ENCODE measurements at places on chromosomes 3 and 15. TPM values are rescaled to one million over a fixed set of nuclear protein-coding genes. Genes with fewer than 3 reads are reported as not detected.
A peak's percentile ranks its signal among the peaks of the same experiment; 100 is the strongest.

GHRL gene
- total RNA-seq: 3.0 TPM

TLR9 gene
- total RNA-seq: not detected

GRCh38 chr3:5251196-5251583, 63.7 kb downstream of the EDEM1 start:
- no peaks in the 10 kb centered on the region for H3K36me3 ChIP-seq
- no peaks in the 10 kb centered on the region for H3K27me3 ChIP-seq
- no peak for DNase-seq
- no peak overlapping the region for H3K27ac ChIP-seq

GRCh38 chr15:52936489-52936888, 146.4 kb upstream of the ONECUT1 start:
- no peak overlapping the region for H3K4me3 ChIP-seq
- H3K27ac ChIP-seq: no peak overlapping the region
- no peaks in the 10 kb centered on the region for H3K4me1 ChIP-seq
- no peak for DNase-seq
- peaks cover 42% of the 10 kb centered on the region for H3K27me3 ChIP-seq

- no peaks in the 10 kb centered on the region for H3K4me1 ChIP-seq
- no peak overlapping the region for H3K4me3 ChIP-seq
- no peaks in the 10 kb centered on the region for H3K27me3 ChIP-seq
Observed at GRCh38 chr15:84099181-84099580, 136.4 kb upstream of the GOLGA6L4 start.

GRCh38 chr3:15382405-15382923, 44.9 kb downstream of the METTL6 start:
- H3K36me3 ChIP-seq: no peaks in the 10 kb centered on the region
- H3K4me3 ChIP-seq: no peak overlapping the region
- H3K27ac ChIP-seq: no peak overlapping the region
- no peaks in the 10 kb centered on the region for H3K27me3 ChIP-seq

- no peaks in the 10 kb centered on the region for H3K27me3 ChIP-seq
- no peak overlapping the region for H3K4me3 ChIP-seq
- peaks cover 7% of the 10 kb centered on the region for H3K4me1 ChIP-seq
- DNase-seq: no peak
- H3K36me3 ChIP-seq: no peaks in the 10 kb centered on the region
Observed at GRCh38 chr3:189563853-189564563, 67.2 kb upstream of the TP63 start.

DNA sequence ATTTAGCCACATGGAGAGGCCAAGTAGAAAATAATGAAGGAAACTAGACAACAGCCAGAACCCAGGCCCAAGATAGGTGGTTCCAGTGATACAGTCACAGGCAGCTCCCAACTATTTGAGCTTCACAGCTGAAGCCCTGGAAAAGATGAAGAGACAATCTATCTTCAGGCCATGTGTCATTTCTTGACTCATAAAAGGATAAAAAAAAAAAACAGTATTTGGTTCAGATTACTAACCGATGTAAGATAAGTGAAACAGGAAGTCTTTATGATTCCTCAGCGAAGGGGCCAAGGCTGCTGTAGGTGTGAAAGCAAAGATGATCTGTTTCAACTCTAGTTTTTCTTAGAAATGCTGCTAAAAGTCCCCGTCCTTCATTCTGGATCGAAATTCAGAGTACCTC, 394.6 kb downstream of the ZNF385D start:
- DNase-seq: no peak
- no peak overlapping the region for H3K27ac ChIP-seq
- no peak overlapping the region for H3K4me3 ChIP-seq
- no peaks in the 10 kb centered on the region for H3K4me1 ChIP-seq
- no peaks in the 10 kb centered on the region for H3K27me3 ChIP-seq

GRCh38 chr15:80152896-80153876, at the start of gene FAH:
Gene FAH, plus strand, starts transcription at chr15:80152999. Its CDS starts 56 bp downstream, at chr15:80153055.
- H3K4me1 ChIP-seq: peaks cover 43% of the 10 kb centered on the region
- H3K27me3 ChIP-seq: no peaks in the 10 kb centered on the region
- peak within 1 kb of the TSS; percentile 65 for H3K4me3 ChIP-seq
- no peaks in the 10 kb centered on the region for H3K36me3 ChIP-seq
- H3K27ac ChIP-seq: peak within 1 kb of the TSS; percentile 73

GRCh38 chr3:119360736-119361462, 66.7 kb downstream of the ARHGAP31 start:
- no peak for DNase-seq
- no peaks in the 10 kb centered on the region for H3K36me3 ChIP-seq
- H3K4me3 ChIP-seq: no peak overlapping the region
- H3K27ac ChIP-seq: no peak overlapping the region

GRCh38 chr3:103085465-103085864, 650.6 kb downstream of the ZPLD1 start:
- no peak overlapping the region for H3K4me3 ChIP-seq
- DNase-seq: no peak
- H3K27ac ChIP-seq: no peak overlapping the region

All from left lung (tissue), 14 donors.